ENCODE measurements at places on chromosomes 4 and X.

- no peaks in the 10 kb centered on the region for H3K27me3 ChIP-seq
- H3K4me3 ChIP-seq = no peak overlapping the region
- DNase-seq = no peak
- no peak overlapping the region for H3K27ac ChIP-seq
- no peaks in the 10 kb centered on the region for H3K36me3 ChIP-seq
Measured at GRCh38 chr4:107194005-107194404, 157.9 kb upstream of the DKK2 start.

- H3K4me3 ChIP-seq = no peak overlapping the region
- H3K36me3 ChIP-seq = no peaks in the 10 kb centered on the region
- H3K27me3 ChIP-seq = no peaks in the 10 kb centered on the region
- no peaks in the 10 kb centered on the region for H3K4me1 ChIP-seq
- no peak overlapping the region for H3K27ac ChIP-seq
Measured at GRCh38 chr4:130393642-130394041, 1297.7 kb downstream of the C4orf33 start.

GRCh38 chr4:32840461-32841189 lies 2120.5 kb downstream of the PCDH7 start:
- no peaks in the 10 kb centered on the region for H3K27me3 ChIP-seq
- no peak overlapping the region for H3K4me3 ChIP-seq
- H3K27ac ChIP-seq = no peak overlapping the region
- no peak for DNase-seq
- no peaks in the 10 kb centered on the region for H3K36me3 ChIP-seq
- H3K4me1 ChIP-seq = no peaks in the 10 kb centered on the region

DNA sequence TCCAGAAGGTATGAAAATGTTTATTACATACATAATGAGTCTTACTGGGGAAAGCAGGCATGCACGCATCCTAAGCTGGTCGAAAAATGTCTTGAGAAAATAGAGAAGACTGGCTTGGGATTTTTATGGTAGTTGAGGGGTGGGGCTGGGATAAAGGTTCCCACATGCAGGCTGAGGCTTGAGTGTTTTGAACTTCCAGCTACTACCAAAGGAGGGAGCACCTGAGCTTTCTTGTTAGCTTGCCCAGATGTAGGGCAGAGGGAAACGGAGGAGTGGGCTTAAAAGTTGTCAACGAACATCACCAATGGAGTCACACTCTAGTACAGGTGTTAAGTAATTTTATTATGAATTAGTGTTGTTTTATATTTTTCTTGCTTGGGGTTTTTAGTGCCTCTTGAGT lies 39.6 kb upstream of the SRPX start:
- no peak overlapping the region for H3K4me3 ChIP-seq
- no peaks in the 10 kb centered on the region for H3K36me3 ChIP-seq
- H3K27ac ChIP-seq = no peak overlapping the region

- H3K27ac ChIP-seq = no peak overlapping the region
- H3K4me3 ChIP-seq = no peak overlapping the region
- no peak for DNase-seq
- no peaks in the 10 kb centered on the region for H3K36me3 ChIP-seq
- H3K4me1 ChIP-seq = no peaks in the 10 kb centered on the region
Measured at GRCh38 chr4:168337550-168337940, 19.0 kb upstream of the DDX60 start.

- no peaks in the 10 kb centered on the region for H3K27me3 ChIP-seq
- DNase-seq = no peak
- no peak overlapping the region for H3K27ac ChIP-seq
- no peaks in the 10 kb centered on the region for H3K36me3 ChIP-seq
Measured at GRCh38 chr4:129453524-129454200, 357.7 kb downstream of the C4orf33 start.

DNA sequence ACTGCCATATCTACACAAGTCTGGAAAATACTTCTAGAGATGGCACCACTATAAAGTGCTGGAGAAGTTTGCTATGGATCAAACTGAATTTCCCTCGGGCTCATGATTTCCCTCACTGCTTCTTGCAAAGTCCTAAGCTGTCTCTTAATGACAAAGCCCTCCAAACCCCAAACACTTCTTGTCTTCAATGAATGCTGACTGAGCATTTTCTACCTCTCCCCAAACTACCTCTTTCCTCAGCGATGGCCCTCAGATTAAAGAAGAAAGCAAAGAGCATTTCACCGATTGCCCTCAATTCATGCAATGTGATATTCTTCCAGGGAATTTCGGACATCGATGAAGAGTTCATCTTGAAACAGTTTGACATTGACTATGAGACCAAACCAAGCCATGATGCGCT lies 19.7 kb downstream of the FAM47E start:
- H3K4me3 ChIP-seq = no peak overlapping the region
- DNase-seq = no peak
- H3K36me3 ChIP-seq = no peaks in the 10 kb centered on the region
- no peak overlapping the region for H3K27ac ChIP-seq
- no peaks in the 10 kb centered on the region for H3K4me1 ChIP-seq

- peak overlapping the region; percentile 71 for H3K27ac ChIP-seq
- H3K27me3 ChIP-seq = no peaks in the 10 kb centered on the region
- no peak for DNase-seq
- no peak overlapping the region for H3K4me3 ChIP-seq
- peaks cover 22% of the 10 kb centered on the region for H3K4me1 ChIP-seq
- H3K36me3 ChIP-seq = no peaks in the 10 kb centered on the region
Measured at GRCh38 chrX:20361890-20362262, 95.2 kb upstream of the RPS6KA3 start.

GRCh38 chr4:140611854-140612253 lies 43.1 kb upstream of the UCP1 start:
- no peak overlapping the region for H3K4me3 ChIP-seq
- H3K27ac ChIP-seq = no peak overlapping the region
- no peaks in the 10 kb centered on the region for H3K36me3 ChIP-seq
- no peak for DNase-seq

- no peak overlapping the region for H3K27ac ChIP-seq
- H3K27me3 ChIP-seq = no peaks in the 10 kb centered on the region
- DNase-seq = no peak
Measured at GRCh38 chr4:68316193-68316969, 33.5 kb downstream of the YTHDC1 start.

DNA sequence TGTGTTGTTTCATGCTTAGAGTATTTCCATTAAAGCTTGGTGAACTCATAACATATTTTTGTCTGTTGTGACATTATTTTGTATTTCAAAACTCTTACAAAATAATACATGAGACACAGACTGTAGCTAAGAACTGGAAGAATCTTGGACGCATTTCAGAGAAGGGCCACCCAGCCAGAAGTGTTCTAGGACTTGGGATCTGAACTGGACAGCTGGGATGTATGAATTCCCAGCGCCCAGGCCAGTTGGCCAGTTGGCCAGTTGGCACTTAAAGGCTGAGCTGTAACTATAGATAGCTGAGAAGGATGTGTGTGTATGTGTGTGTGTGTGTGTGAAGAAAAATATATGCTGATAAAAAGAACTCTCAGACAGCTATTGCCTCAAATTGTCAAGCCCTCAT lies 193.4 kb upstream of the GPR101 start:
- no peak overlapping the region for H3K27ac ChIP-seq
- H3K36me3 ChIP-seq = no peaks in the 10 kb centered on the region
- no peak for DNase-seq
- H3K4me3 ChIP-seq = no peak overlapping the region
- H3K27me3 ChIP-seq = no peaks in the 10 kb centered on the region

GRCh38 chr4:149465955-149466354 lies 349.7 kb downstream of the IQCM start:
- no peak overlapping the region for H3K4me3 ChIP-seq
- H3K27me3 ChIP-seq = no peaks in the 10 kb centered on the region
- H3K36me3 ChIP-seq = no peaks in the 10 kb centered on the region
- no peak for DNase-seq
- no peak overlapping the region for H3K27ac ChIP-seq

- H3K4me3 ChIP-seq = no peak overlapping the region
- H3K27ac ChIP-seq = no peak overlapping the region
- H3K27me3 ChIP-seq = no peaks in the 10 kb centered on the region
- no peak for DNase-seq
- no peaks in the 10 kb centered on the region for H3K4me1 ChIP-seq
Measured at GRCh38 chrX:40019541-40019940, 78.2 kb downstream of the BCOR start.

DNA sequence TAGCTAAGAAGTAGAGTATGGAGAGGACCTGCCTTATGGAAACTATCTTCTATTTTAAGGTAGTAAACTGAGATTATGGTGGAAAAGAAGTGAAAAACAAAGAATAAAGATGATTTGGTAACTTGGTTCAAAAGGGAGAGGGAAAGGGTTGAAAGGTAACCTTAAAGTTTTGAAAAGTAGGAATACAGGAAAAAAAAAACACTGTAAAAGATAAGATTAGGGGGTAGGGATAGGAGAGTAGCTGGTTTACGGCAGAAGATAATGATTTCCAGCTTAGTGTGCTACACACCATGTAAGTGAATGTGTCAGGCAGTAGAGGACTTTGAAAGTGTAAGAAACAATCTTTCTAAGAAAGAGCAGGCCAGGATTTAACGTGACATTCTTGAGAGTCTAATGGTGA lies 35.3 kb downstream of the FAM13A start:
- no peak for DNase-seq
- H3K4me3 ChIP-seq = no peak overlapping the region
- no peak overlapping the region for H3K27ac ChIP-seq
- H3K36me3 ChIP-seq = peaks cover 15% of the 10 kb centered on the region
- no peaks in the 10 kb centered on the region for H3K4me1 ChIP-seq
- no peaks in the 10 kb centered on the region for H3K27me3 ChIP-seq

DNA sequence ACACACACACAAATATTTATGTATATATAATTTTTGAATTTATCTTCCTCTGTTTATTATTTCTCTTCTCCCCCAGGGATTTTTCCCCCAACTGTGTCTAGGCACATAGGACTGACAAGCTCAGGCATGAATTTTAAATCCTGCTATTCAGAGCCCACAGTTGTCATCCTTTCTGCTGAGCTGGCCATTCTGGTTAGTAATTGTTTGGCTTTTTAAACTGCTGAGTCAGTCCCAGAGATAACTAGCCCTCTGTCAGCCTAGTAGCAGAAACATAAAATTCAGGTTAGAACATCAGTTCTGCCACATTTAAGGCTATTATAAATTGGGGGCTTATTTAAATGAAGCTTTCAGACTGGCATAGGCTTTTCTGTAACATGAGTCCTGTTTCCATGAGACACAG lies 151.7 kb upstream of the MAOA start:
- DNase-seq = no peak
- H3K4me1 ChIP-seq = no peaks in the 10 kb centered on the region
- no peaks in the 10 kb centered on the region for H3K27me3 ChIP-seq
- no peaks in the 10 kb centered on the region for H3K36me3 ChIP-seq

GRCh38 chr4:88880501-88881226 lies 176.3 kb downstream of the FAM13A start:
- H3K27ac ChIP-seq = no peak overlapping the region
- no peak for DNase-seq
- no peaks in the 10 kb centered on the region for H3K4me1 ChIP-seq
- no peak overlapping the region for H3K4me3 ChIP-seq
- no peaks in the 10 kb centered on the region for H3K27me3 ChIP-seq

- H3K4me1 ChIP-seq = no peaks in the 10 kb centered on the region
- no peak for DNase-seq
- H3K27ac ChIP-seq = no peak overlapping the region
Measured at GRCh38 chrX:118062048-118062789, 54.4 kb downstream of the KLHL13 start.

DNA sequence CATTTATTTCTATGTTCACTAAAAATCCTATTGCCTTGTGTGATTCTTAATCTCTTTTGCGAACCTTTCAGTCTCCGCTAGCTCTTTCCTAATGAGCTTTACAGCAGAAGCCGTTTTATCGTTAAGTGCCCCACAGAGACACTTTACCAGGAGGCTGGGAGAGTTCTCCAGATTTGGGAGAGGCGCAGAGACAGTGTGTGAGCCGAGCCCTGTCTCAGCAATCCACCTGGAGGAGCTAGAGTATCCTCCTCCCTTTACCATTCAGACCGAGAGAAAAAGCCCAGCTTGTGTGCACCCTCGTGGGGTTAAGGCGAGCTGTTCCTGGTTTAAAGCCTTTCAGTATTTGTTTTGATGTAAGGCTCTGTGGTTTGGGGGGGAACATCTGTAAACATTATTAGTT lies 54.9 kb upstream of the MTM1 start:
- H3K27me3 ChIP-seq = no peaks in the 10 kb centered on the region
- no peak for DNase-seq

- H3K4me1 ChIP-seq = no peaks in the 10 kb centered on the region
- H3K27ac ChIP-seq = no peak overlapping the region
- no peak overlapping the region for H3K4me3 ChIP-seq
- no peaks in the 10 kb centered on the region for H3K27me3 ChIP-seq
Measured at GRCh38 chr4:9901257-9901656, 119.8 kb downstream of the DRD5 start.

GRCh38 chrX:29617276-29617675 lies 598.1 kb upstream of the MAGEB2 start:
- no peaks in the 10 kb centered on the region for H3K36me3 ChIP-seq
- peaks cover 7% of the 10 kb centered on the region for H3K27me3 ChIP-seq
- no peak overlapping the region for H3K27ac ChIP-seq
- H3K4me3 ChIP-seq = no peak overlapping the region
- no peak for DNase-seq

GRCh38 chrX:130114141-130114588 lies 3.9 kb upstream of the ELF4 start:
- no peak overlapping the region for H3K4me3 ChIP-seq
- no peak for DNase-seq
- H3K36me3 ChIP-seq = no peaks in the 10 kb centered on the region
- H3K27ac ChIP-seq = no peak overlapping the region
- H3K27me3 ChIP-seq = no peaks in the 10 kb centered on the region

GRCh38 chr4:25523405-25523804 lies 132.2 kb upstream of the SLC34A2 start:
- no peaks in the 10 kb centered on the region for H3K36me3 ChIP-seq
- H3K4me3 ChIP-seq = no peak overlapping the region
- peaks cover 8% of the 10 kb centered on the region for H3K4me1 ChIP-seq
- no peak for DNase-seq

DNA sequence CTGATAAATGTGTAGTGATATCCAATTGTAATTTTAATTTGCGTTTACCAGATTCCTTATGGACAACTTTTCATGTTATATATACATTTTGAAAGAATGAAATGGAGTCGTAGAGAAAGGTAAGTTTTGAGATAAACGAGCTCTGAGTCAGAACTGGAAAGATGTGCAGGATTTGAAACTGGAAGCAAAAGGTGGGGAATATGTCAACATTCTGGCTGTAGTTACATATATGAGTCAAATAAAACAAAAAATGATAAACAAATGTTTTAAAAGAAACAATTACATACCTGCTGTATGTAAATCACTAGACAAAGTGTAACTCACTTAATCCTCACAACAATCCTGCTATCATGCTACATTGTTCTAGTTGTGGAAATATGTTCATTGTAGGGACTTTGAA lies 84.0 kb downstream of the LPAR4 start:
- H3K4me1 ChIP-seq = no peaks in the 10 kb centered on the region
- no peak for DNase-seq
- H3K36me3 ChIP-seq = no peaks in the 10 kb centered on the region
- no peak overlapping the region for H3K4me3 ChIP-seq

DNA sequence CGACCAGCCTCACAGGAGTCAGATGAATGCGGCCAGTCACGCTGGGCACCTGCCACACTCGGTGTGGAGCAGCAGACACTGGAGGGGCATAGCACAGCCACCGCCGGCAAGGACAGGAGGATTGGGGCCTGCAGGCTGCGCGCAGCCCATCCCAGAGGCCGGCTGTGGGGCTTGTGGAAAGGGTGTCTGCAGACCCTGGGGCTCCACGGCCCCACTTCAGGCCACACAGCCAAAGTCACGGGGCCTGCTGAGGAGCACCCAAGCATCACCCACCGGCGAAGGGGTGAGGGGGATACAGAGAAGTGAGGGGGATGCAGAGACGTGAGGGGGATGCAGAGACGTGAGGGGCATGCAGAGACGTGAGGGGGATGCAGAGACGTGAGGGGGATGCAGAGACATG lies 70.1 kb downstream of the FAM53A start:
- H3K27ac ChIP-seq = no peak overlapping the region
- H3K4me1 ChIP-seq = no peaks in the 10 kb centered on the region
- no peak for DNase-seq
- no peaks in the 10 kb centered on the region for H3K27me3 ChIP-seq
- no peak overlapping the region for H3K4me3 ChIP-seq

Measured in tibial nerve (tissue), 4 donors.